Lower leg skin (tissue), 4 donors: ENCODE measurements at places on chromosomes 5 and 9.

- no peak for DNase-seq
Measured at GRCh38 chr9:33908749-33909148, 91.8 kb downstream of the UBE2R2 start.

- no peak for DNase-seq
Measured at GRCh38 chr9:24932785-24933184, 387.1 kb upstream of the IZUMO3 start.

DNA sequence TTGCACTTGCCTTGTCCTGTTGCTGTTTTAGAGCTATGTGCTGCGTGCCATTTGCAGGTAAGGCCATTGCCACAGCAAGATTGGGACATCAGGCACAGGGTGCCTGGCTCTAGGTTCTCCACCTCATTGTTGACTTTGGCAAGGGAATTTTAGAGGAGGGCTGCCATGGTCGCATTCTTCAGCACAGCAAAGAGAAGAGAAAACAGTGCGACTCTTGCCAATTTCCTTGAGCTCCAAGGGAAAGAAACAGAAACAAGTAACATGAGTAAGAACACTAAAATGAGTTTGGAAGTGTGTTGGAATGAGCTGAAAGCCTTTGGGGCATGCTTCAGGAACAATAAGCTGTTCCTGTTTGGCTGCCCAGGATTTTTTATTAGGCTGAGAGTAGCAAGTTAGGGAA is 188.1 kb upstream of the IL12B start:
- DNase-seq = no peak

GRCh38 chr9:133584559-133585476 is 24.4 kb downstream of the FAM163B start:
- no peak for DNase-seq

DNA sequence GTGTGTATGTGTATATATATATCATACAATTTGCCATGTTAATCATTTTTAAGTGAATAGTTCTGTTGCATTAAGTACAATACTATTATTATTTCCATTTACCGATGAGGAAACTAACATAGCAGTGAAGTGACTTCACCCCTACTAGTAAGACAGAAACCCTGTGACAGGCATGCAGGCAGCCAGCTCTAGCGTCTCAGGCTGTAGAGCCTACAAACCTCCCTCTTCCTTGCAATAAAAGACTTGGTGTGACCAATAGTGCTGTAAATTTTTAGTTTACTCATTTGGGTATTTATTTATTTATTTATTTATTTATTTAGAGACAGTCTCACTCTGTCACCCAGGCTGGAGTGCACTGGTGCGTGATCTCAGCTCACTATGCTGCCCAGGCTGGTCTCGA is 24.7 kb downstream of the FNBP1 start:
- no peak for DNase-seq

- no peak for DNase-seq
Measured at GRCh38 chr5:39379693-39380092, 15.4 kb upstream of the C9 start.

GRCh38 chr5:171428168-171428696 is 8.8 kb downstream of the FGF18 start:
- no peak for DNase-seq

GRCh38 chr5:89097103-89097502 is 214.1 kb upstream of the MEF2C start:
- no peak for DNase-seq
